D721Med (cell line): ENCODE measurements at places on chromosomes 1 and 21.

GRCh38 chr1:33864460-33865389 is 846 bp downstream of the HMGB4 start:
- DNase-seq = no peak

DNA sequence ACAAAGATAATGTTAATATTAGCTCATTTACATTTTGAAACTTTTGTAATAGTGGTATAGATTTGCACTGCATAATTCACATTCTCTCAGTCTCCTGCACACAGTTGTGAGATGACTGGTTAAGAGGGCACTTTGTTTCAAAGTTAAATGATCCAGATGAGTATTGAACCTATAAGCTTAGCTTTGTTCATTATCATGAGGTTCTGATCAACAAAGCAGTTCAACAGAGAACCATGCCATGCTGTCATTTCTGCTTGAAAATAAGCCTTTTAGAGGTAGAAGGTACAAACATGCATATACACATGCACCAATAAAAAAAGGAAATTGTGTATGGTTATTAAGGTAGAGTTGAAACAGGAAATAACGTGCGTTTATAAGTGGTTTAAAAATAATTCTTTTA is 4.8 kb downstream of the RAP1A start:
- no peak for DNase-seq

DNA sequence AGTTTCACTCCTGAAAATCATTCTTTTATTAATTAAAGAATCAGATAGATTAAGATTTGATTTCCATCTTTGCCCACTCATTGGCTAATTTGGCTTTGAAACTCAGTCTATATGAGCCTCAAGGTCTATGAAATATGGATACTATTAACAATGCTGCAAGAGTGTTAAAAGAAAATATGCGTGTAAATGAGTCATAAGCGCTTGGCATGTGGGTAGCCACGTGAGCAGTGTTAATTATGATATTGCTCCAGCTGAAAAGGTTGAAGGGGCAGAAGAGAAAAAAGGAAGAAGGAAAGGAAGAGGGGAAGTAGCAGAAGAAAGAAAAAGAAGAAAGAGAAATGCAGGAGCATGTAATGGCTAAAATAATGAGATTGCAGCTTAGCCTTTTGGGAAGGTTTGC is 151.4 kb downstream of the CHRM3 start:
- no peak for DNase-seq

DNA sequence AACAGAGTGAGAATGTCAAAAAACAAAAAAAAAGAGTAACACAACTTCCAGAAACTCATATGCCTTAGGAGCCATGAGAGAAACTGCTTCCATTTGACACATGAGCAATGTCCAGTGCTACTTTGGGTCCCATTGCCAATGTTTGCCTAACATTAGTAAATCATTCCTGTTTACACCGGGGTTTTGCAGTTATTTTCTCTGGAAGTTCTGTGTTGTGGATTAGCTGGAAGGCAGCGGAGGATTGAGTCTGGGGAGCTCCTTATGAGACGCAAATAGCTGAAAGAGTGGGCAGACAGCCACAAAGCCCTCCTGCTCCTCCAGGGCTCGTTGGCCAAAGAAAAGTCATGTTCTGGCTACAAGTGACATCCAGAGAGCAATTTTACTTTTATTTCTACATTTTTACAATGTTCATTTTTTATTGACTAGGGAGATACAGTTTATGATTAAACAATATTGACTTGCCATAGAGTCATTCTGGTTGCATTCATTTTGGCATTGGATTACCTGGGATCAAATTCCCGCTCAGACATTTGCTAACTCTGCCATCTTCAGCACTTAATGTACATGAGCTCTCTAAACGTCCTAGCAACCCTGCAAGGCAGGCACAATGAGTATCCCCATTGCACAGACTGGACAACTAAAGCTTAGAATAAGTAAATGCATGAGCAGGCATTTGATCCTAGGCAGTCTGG is 66.4 kb upstream of the GALNT2 start:
- DNase-seq = no peak
